ENCODE measurements at places on chromosomes 11 and 22. TPM values are rescaled to one million over a fixed set of nuclear protein-coding genes. Genes with fewer than 3 reads are reported as not detected.
A peak's percentile ranks its signal among the peaks of the same experiment; 100 is the strongest.

DNA sequence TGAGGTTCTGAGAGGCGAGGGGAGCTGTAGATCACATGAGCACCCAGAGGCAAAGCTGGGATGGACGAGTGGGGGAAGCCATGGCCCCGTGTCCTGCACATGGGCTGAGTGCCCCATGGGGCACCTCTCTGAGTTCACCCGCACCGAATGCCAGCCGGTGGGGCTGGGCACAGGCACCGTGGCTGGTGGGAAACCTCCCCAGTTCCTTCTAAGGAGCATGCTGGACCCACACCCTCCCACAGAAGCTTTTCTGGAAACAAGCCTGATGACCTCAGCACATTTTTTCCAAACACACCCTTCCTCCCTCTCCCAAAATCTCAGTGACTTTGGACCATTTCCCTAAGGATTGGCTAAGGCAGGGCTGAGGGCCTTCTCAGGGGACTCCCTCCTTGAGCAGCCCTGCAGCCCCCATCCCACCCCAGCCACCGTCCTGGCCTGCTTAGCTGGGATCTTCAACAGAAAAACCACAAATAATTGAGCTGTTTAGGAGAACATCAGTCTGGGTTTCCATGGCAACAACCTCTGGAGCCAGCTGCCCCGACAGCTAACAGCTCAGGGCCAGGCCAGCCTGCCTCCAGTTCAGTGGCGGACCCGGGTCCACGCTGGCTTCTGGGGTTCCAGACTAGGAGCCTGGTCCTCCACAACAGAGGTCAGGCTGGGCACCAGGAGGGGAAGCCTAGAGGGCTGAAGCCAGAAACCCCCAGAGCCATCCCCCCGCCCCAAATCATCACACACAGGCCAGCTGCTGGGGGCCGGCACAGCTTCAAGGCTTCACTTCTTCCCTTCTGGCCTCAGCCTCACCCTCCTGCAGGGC is 18.1 kb upstream of the LINC01488 start:
- no peak overlapping the region for H3K4me3 ChIP-seq
- DNase-seq, result no peak
- H3K27me3 ChIP-seq, result no peaks in the 10 kb centered on the region

Gene CFL1
- 591 TPM for total RNA-seq

DNA sequence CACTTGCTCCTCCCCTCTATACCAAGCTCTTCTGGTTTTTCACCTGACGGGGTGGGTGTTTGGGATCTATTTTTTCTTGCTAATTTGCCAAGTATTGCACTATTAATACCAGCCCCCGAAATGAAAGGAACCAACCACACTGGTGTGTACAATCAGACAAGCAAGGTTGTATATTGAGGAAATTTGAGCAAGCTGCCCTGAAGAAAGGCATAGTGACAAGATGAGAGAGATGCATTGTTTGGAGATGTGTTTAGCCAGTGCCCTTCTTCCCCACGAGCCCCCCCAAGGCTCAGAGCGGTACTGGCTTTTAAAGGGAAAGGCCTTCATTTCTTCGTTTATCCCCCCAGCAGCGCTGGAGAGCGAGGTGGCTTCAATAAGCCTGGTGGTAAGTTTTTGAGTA is 15.2 kb upstream of the GAS2L1 start:
- H3K4me3 ChIP-seq, result no peak overlapping the region
- no peaks in the 10 kb centered on the region for H3K27me3 ChIP-seq
- H3K27ac ChIP-seq, result no peak overlapping the region
- no peaks in the 10 kb centered on the region for H3K4me1 ChIP-seq
- no peak for DNase-seq

Gene CREB3L1
- 0.38 TPM for total RNA-seq

Gene NRGN
- 1.2 TPM for total RNA-seq

GRCh38 chr11:64760759-64761420 is 1.1 kb upstream of the PYGM start:
- peaks cover 17% of the 10 kb centered on the region for H3K36me3 ChIP-seq
- no peaks in the 10 kb centered on the region for H3K27me3 ChIP-seq
- H3K4me1 ChIP-seq, result peaks cover 95% of the 10 kb centered on the region
- H3K27ac ChIP-seq, result peak overlapping the region; percentile 56
- H3K4me3 ChIP-seq, result no peak overlapping the region

- no peaks in the 10 kb centered on the region for H3K36me3 ChIP-seq
- DNase-seq, result no peak
- H3K27ac ChIP-seq, result peak overlapping the region; percentile 42
- peaks cover 39% of the 10 kb centered on the region for H3K4me1 ChIP-seq
- no peaks in the 10 kb centered on the region for H3K27me3 ChIP-seq
Measured at GRCh38 chr22:40240686-40241085, 63.0 kb downstream of the TNRC6B start.

DNA sequence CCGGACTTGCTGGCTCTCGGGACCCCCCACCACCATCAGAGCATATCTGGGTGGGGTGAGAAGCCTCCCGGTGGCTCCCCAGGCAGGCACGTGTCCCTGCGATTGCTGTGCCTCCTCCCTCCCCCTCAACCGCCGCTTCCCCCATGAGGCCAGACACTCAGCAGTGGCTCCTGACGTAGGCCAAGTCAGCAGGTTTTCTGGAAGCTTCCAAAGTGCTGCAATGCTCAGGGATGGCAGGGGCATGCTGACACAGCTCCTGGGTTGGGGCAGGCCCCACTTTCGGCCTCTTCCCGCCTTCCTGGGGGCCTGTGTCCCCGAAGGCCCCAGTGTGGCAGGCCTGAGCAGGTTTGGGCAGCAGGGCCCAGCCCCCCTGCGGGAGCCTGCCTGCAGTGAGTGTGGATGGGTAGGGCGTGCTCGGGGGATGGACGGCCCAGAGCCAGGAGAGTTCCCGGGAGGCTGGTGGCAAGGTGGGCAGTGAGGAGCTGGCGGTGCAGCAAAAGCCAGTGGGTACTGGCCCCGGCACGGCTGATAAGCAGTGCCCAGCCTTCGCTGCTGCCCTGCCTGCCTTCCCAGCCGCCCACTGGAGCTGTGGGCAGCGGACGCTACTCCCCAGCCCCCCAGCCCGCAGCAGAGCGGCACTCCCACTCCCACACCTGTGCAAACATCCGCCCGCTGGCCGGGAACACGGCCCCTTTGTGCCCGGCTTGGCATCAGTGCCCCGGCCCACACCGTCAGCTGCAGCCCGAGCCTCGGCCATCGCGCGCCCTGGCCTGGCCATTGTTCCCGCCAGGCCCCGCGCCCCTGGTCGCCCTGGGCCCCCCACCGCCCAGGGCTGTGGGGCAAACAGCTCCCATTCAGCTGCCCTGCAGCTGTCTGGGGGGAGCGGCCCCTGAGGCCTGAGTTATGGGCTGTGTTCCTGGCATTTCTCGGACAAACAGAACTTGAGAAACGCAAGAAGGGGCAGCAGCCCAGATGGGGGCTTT is 125.0 kb downstream of the KCNQ1OT1 start:
- DNase-seq, result no peak
- peaks cover under 1% of the 10 kb centered on the region for H3K4me1 ChIP-seq
- no peaks in the 10 kb centered on the region for H3K27me3 ChIP-seq
- H3K4me3 ChIP-seq, result no peak overlapping the region
- H3K27ac ChIP-seq, result no peak overlapping the region

GRCh38 chr11:48024635-48025071 is 44.3 kb downstream of the PTPRJ start:
- peaks cover 34% of the 10 kb centered on the region for H3K4me1 ChIP-seq
- DNase-seq, result no peak
- no peak overlapping the region for H3K27ac ChIP-seq

GRCh38 chr22:48071828-48072227 is 1309.4 kb downstream of the TBC1D22A start:
- H3K36me3 ChIP-seq, result no peaks in the 10 kb centered on the region
- no peaks in the 10 kb centered on the region for H3K4me1 ChIP-seq
- no peaks in the 10 kb centered on the region for H3K27me3 ChIP-seq
- no peak overlapping the region for H3K4me3 ChIP-seq
- H3K27ac ChIP-seq, result no peak overlapping the region
- DNase-seq, result no peak

DNA sequence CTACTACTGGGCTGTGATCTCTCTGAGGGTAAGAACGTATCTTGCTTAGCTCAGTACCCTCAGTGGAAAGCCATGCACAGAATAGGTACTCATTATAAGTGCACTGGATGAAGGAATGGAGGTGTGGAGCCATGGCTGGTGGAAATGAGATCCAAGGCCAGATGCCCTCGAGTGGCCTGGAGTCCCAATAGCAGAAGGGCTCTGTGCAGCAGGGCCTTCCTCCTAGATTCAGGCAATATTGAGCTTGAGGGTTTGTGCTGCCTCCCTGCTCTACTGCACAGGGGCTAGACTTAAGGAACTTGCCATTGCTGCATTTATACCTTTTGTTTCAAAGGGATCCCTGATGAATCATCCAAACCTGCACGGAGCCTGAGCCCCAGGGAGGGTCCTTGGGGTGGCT is 33.6 kb upstream of the TUB start:
- no peaks in the 10 kb centered on the region for H3K36me3 ChIP-seq
- H3K27ac ChIP-seq, result no peak overlapping the region
- no peaks in the 10 kb centered on the region for H3K4me1 ChIP-seq
- H3K27me3 ChIP-seq, result no peaks in the 10 kb centered on the region
- no peak for DNase-seq
- H3K4me3 ChIP-seq, result no peak overlapping the region

DNA sequence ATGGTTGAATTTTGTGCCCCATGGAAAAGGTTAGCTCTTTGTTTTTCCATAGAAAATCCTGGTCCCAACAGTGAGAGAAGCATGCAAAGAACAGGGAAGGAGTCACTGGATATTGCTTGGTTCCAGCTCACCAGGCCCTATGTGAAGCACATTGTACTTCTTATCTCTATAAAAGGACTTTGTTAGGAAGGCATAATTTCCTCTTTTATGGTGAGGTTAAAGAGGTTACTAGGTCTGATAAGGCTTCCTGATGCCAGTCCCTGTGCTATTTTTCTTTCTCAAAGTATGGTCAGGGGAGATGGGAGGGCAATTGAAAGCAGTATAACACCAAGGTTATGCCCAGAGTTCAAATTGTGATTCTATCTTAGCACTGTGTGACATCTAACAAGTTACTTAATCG is 162.6 kb downstream of the KIF18A start:
- no peak overlapping the region for H3K27ac ChIP-seq
- no peak overlapping the region for H3K4me3 ChIP-seq
- H3K27me3 ChIP-seq, result no peaks in the 10 kb centered on the region
- no peaks in the 10 kb centered on the region for H3K4me1 ChIP-seq
- H3K36me3 ChIP-seq, result no peaks in the 10 kb centered on the region

DNA sequence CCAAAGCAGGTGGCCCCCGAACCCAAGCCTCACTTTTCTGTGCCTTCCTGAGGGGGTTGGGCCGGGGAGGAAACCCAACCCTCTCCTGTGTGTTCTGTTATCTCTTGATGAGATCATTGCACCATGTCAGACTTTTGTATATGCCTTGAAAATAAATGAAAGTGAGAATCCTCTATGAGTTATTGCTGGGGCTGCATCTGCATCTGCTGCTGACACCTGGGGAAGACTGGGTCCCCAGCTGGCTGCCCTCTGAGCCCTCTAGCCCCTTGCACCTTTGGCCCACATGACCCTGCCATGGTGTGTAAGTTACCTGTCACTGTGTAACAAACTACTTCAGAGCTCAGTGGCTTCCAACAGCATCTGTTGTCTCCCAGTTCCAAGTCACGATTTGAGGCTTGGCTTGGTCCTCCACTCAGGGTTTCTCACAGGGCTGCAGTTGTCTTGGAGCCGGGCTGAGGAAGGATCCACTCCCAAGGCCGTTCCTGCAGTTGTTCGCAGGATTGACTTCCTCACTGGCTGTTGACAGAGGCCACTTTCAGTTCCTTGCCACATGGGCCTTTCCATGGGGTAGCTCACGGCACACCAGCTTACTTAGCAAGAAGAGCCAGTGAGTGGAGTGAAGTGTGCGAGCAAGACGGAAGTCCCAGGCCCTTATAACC is 13.5 kb upstream of the UVRAG start:
- no peaks in the 10 kb centered on the region for H3K36me3 ChIP-seq
- no peak overlapping the region for H3K27ac ChIP-seq
- H3K4me3 ChIP-seq, result no peak overlapping the region
- no peaks in the 10 kb centered on the region for H3K27me3 ChIP-seq
- H3K4me1 ChIP-seq, result peaks cover 24% of the 10 kb centered on the region
